Lung (tissue), 17 donors: ENCODE measurements at places on chromosomes 4 and X. TPM values are rescaled to one million over a fixed set of nuclear protein-coding genes. Genes with fewer than 3 reads are reported as not detected.

- DNase-seq, result peak; percentile 26
Measured at GRCh38 chr4:150578745-150579501, 3.0 kb upstream of the MAB21L2 start.

GRCh38 chr4:173478913-173479283, 51.1 kb downstream of the HAND2 start:
- no peak for DNase-seq

GRCh38 chr4:26887143-26887542, 26.5 kb downstream of the STIM2 start:
- no peak for DNase-seq

DNA sequence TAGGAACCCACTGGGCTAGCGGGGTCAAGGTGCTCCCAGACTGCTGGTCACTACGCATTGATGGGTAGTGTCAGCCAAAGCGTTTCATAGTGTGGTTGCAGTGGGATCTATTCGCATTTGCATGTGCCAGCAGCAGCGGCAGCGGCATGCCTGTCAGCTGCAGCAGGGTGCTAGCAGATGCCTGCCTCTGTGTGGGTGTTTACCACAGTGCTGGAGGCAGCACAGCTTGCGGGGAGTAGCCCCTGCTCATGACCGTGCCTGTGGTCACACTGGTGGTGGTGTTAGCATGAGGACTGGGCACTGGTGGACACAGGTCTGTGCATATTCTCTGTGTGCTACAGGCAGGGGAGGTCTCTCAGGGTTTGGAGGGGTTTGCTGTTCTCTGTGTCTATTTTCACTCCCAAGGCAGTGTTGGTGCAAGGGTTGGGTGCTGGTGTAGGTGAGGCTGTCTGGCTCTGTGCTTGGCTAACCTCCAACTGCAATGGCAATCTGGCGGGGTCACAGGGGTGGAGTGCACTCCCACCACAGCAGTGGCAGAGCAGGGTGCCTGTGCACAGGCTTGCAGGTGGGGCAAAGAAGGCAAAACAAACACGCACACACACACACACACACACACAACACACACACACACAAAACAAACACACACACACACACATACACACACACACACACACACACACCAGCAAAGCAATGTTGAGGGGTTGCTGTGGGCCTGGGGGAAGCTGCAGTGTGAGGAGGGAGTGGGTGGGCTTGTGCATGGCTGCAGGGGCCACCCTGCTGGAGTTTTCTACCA, 184.4 kb downstream of the GLUD2 start:
- no peak for DNase-seq

GRCh38 chr4:33577791-33578190, 2666.5 kb downstream of the ARAP2 start:
- peak; percentile 32 for DNase-seq

DNA sequence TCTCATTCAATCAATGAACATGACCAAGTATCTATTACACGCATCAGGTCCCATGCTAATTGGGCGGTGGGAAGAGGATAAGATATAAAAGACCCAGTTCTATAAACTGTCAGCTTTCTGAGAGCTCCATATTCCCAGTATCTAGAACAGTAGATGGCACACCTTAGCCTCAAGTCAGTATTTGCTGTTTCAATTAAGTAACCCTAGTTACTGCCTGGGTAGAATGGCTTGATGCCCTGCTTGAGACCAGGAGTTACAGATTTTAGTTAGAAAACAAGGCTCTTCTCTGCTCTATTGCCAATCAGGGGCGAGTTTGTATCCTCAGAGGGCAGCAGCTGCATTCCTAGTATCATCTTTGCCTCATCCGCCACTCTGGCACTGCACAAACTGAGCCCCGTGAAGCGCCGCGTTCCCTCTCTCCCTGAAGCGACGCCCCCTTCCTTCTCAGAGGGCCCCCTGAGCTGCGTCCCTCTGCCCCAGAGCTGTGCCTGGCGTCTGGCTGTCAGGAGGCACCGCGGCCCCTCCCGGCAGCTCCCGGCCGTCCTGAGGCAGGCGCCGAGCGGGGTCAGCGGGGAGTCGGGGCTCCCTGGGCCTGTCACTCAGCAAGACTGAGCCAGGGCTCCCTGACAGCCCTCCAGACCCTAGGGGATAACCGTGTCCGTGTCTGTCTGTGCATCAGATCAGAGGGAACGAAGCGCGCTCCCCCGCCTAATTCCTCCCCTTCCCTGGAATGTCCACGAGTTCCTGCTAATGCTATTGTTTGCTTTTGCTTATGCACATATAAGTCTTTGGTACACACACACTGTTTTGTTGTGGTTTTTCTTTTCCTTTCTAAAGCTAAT, 212.4 kb upstream of the TTC29 start:
- peak; percentile 82 for DNase-seq

- no peak for DNase-seq
Measured at GRCh38 chr4:12635629-12636028, 848.5 kb downstream of the RAB28 start.

GRCh38 chr4:34220601-34221000, 2023.7 kb downstream of the ARAP2 start:
- no peak for DNase-seq

GRCh38 chrX:20378233-20378920, 111.7 kb upstream of the RPS6KA3 start:
- no peak for DNase-seq

DNA sequence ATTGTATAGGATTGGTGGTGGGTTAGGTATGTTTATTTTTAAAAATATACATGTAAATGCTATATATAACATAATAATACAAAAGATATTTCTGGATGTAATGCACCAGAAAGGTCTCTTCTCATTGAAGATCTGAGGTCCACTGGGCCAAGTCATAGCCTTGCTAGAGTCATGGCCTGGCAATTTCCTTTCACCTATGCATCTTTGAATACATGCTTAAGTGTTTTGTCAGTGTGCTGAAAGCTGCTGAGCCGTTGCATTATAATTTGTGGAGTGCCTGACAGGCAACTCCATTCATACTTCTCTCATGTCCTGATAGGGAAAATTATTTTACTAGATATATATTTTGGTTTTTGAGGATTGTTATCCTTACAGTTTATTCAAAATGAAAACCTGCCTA, 410.2 kb upstream of the CT83 start:
- DNase-seq, result no peak

- no peak for DNase-seq
Measured at GRCh38 chrX:129015381-129015780, 507.9 kb downstream of the SMARCA1 start.

- no peak for DNase-seq
Measured at GRCh38 chr4:14679906-14680305, 322.4 kb upstream of the CPEB2 start.

DNA sequence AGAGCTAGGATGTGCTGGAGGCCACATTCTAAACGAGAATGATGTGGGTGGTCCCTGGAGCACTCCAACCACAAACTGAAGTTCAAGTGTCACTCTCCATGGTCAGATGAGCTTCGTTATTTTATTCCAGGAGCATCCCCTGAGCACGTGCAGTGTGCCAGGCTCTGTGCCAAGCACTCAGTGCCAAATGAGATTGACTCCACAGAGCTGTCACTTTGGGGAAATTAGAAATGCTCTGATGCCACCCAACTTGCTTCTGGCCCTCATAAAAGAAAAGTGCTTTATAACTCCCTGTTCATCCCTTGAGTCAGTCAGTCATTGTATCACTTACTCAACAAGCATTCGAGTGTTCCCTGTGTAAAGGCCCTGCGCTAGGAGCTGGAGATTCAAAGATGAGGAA, 91.2 kb downstream of the RTL5 start:
- peak; percentile 39 for DNase-seq

DNA sequence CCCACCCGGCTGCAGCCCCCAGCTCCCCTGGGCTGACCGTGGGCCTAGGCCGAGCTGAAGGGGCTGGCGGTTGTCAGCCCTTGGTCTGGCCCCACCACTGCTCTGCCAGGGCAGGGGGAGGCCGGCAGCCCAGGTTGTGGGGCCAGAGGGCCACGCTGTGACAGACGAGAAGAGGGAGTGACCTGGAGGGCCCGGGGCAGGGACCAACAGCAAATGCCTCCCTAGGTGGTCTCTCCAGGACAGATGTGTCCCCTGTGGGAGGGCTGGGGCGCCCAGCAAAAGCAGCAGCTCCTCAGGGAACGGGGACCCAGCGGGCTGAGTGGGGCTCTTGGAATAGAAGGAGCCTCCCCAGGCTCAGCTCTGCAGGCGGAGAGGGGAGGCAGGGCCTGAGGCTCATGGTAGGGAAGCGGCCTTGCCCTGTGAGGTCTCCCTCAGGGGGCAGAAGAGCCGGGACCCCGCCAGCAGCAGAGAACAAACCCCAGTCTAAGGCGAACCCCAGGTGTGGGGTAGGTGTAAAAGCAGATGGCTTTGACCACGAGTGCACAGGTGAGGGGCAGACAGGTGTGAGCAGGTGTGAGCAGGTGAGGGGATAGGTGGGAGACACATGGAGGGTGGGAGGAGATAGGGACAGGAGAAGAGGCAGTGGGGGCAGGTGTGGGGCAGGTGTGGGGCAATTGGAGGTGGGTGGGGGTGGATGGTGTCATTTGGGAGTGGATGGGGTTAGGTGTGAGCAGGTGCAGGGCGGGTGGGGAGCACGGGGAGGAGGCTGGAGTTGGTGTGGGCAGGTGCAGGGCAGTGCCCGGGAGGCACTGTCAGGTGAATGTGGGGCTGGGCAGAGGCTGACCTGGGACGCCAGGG, 34.1 kb upstream of the SPON2 start:
- no peak for DNase-seq

GRCh38 chr4:13524504-13525243, 19.6 kb downstream of the NKX3-2 start:
- no peak for DNase-seq

GRCh38 chrX:123340696-123341095, 156.6 kb downstream of the GRIA3 start:
- DNase-seq, result no peak

DNA sequence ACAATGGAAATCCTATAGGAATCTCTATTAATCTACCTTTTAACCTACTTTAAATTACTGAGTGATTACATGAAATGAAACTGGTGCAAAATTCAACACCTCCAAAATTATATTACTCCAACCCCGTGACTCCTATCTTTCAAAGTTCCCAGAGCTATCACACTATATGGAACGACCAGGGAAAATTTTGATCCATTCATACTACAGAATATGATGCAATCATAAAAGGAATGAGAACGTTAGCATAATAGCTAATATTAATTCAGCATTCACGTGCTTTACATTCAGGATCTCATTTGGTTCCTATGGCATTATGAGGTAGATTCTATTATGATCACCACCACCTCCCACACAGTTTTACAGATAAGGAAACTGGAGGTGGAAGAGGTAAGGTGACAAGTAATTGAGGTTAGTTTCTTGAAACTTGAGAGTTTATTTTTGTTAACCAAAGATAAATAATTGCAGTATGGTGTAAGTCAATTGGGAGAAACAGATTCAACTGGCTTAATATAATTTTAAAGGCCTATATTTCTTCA, 29.4 kb upstream of the INTS6L start:
- DNase-seq, result no peak

- DNase-seq, result no peak
Measured at GRCh38 chrX:357693-358471, 28.8 kb downstream of the PPP2R3B start.

- DNase-seq, result no peak
Measured at GRCh38 chrX:1094566-1095333, 117.7 kb downstream of the CRLF2 start.

DNA sequence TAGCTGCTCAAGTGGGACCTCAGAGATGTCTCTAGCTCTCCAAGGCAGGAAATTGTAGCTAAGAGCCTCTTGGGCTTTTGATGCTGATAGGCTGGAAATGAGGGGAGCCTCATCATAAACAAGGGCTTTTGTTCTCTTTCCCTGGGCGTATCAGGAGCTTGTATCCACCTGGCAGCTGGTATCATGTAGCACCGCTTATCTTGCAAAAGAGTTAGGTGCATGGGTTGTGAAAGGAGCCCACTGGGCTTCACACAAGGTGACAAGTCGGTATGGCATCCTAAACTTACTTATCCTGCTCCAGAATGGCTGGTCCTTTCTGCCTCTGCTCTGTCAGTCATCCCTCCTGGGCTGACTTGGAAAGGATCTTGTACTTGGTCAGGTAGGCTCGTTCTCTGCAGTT, 565.8 kb downstream of the GRXCR1 start:
- no peak for DNase-seq

DNA sequence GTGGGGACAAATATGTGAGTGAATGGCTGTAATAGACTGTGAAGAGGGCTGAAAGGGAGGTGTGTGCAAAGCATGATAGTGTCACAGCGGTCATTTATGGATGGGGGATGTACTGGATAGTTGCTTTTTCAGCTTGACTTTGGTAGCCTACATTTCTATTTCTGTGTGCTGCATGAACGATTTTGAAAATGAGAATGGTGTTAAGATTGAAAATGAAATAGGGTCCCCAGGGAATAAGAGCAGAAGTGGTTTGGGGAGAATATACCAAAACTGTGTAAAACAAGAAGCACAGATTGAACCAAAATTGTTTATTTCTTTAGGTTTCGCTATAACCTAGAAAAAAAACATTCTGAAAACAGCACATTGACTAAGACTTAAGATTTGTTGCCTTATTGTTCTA, 58.8 kb upstream of the CLNK start:
- DNase-seq, result no peak

DNA sequence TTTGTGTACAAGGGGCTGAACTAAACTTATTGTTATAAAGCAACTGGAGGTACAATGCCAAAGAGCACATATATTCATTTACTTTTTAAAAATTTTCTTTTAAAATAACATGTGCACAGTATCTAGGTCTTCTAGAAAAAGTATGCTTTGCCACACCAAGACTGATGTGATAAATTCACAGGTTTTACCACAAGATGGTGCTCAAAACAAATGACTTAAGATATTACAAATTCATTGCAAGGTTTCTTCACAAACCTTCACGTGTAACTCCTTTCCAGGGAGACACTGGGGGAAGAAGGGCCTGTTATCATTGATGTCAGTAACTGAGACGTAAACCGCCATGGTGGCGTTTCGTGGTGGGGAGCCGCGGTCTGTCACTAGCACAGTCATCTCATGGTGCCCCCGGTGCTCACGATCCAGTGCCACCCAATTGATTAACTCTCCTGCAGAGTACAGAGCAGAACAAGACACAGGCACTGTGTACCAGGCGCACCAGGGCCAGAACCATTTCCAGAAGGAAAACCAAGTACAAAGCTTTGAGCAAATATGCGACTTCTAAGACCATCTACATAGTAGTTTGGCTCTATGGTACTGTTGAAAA, 162.2 kb downstream of the DCHS2 start:
- peak; percentile 68 for DNase-seq

CT45A2 gene
- total RNA-seq, result not detected

RHOH gene
- total RNA-seq, result 8.3 TPM

PNMA5 gene
- not detected for total RNA-seq

ABCG2 gene
- 5.4 TPM for total RNA-seq

TACR3 gene
- 0.06 TPM for total RNA-seq

ZNF185 gene
- total RNA-seq, result 14.7 TPM

ZIC3 gene
- not detected for total RNA-seq

PDE5A gene
- 121 TPM for total RNA-seq

FHDC1 gene
- 11.7 TPM for total RNA-seq

DDIT4L gene
- total RNA-seq, result 3.0 TPM

TBCK gene
- total RNA-seq, result 29.7 TPM

RTL9 gene
- total RNA-seq, result 0.34 TPM

ALAS2 gene
- 2.8 TPM for total RNA-seq

SCARB2 gene
- total RNA-seq, result 360 TPM

NPY1R gene
- 1.0 TPM for total RNA-seq

SSX2B gene
- not detected for total RNA-seq
